ENCODE measurements at places on chromosomes 11 and 22.

- DNase-seq: no peak
Observed at GRCh38 chr22:45493286-45493771, 9.4 kb upstream of the FBLN1 start.

GRCh38 chr11:42253156-42253555 lies 793.7 kb upstream of the LRRC4C start:
- no peak for DNase-seq

- no peak for DNase-seq
Observed at GRCh38 chr22:40021401-40022000, 26.7 kb downstream of the FAM83F start.

- DNase-seq: no peak
Observed at GRCh38 chr11:92596596-92597317, 372.1 kb downstream of the FAT3 start.

DNA sequence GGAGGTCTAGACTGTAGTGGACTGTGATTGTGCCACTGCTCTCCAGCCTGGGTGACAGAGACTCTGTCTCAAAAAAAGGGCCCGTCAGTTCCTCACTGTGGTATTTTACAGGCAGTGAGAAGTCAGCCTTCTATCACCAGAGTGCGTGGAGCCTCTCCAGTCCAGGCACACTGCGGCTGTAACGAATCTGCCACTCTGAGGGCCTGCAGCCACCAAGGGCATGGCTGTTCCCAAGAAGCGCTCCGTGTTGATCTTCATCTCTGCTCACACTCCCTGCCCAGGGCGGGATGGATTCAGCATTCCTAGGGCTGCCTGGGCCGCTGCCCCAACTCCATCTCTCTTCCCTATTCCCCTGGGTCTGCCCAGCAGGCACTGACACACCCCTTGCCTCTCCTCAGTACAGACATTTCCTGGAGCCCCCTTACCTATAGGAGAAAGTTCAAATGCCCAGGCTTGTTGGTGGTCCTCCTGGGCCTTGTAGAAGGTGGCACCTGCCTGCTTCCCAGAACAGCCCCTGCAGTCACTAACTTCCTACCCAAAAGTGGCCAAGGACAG lies 148.4 kb downstream of the CACNA1I start:
- DNase-seq: no peak

GRCh38 chr11:537622-538430 lies 499 bp downstream of the LRRC56 start:
- no peak for DNase-seq

- no peak for DNase-seq
Observed at GRCh38 chr22:45337536-45337935, 27.8 kb downstream of the FAM118A start.

DNA sequence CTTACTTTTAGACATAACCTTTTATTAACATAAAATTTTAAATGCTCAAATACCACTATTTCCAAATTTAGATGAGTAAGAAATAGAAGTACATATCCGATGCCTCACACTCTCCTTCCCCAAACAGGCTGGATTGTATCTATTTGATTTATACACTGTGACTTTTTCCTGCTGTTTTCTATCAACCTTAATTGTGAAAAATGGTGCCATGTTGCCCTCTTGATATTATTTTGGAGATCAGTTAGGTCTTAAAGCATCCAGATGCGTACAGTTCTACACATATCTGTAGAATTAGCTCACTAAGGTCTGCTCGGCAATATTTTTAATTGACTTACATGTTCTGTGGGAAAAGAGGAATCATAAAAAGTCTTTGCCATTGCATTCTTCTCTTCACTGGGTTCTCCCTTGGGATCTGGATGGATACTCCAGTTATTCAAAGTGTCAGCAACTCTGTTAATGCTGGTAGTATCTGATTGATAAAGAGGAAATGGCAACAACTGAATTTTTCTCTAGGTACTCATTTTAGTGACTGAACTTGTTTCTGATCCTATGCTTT lies 27.2 kb downstream of the EIF3M start:
- no peak for DNase-seq

- no peak for DNase-seq
Observed at GRCh38 chr11:110121204-110121603, 28.0 kb downstream of the ZC3H12C start.

DNA sequence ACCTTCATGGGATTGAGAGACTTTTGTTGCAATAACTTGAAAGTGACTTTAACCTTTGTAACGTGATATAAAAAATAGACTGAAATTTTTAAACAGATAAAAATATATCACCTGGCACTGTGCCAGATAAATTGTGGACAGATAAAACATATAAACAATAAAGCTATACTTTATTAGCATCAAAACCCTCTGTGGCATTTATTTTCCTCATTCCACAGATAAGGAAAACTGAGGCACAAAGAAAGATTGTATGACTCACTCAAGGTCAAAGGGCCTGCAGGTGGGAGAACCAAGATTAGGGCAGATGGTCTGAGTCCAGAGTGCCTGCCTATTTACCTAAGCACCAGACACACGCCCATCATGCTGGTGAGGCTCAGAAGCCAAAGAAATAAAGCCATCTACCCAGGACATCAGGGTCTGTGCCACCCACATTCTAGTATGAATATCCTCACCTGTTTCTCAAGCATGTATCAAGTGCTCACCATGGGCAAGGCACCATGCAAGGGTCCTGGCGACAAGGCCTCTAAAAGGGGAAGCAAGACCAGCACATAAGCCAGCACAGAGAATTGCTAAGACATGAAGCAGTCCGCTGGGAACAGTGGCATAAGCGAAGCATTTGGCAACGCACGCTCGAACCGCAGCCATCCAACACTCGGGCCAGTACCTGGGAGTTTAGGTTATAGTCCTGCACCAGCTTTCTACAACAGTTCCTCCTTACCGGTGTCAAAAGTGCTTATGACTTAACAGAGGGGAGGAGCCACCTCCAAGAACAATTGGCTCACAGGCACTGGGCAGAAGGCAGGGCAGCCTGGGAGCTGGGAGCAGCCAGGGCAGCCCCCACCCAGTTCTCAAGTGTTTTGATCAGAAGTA lies 17.6 kb downstream of the MYH9 start:
- DNase-seq: no peak

- DNase-seq: no peak
Observed at GRCh38 chr11:89436071-89436470, 55.1 kb downstream of the NOX4 start.

GRCh38 chr11:83206221-83206620 lies 12.7 kb downstream of the ANKRD42 start:
- DNase-seq: no peak

- peak; percentile 87 for DNase-seq
Observed at GRCh38 chr11:11621573-11622339, at the start of gene GALNT18. Gene GALNT18, minus strand, starts transcription at chr11:11622005.

DNA sequence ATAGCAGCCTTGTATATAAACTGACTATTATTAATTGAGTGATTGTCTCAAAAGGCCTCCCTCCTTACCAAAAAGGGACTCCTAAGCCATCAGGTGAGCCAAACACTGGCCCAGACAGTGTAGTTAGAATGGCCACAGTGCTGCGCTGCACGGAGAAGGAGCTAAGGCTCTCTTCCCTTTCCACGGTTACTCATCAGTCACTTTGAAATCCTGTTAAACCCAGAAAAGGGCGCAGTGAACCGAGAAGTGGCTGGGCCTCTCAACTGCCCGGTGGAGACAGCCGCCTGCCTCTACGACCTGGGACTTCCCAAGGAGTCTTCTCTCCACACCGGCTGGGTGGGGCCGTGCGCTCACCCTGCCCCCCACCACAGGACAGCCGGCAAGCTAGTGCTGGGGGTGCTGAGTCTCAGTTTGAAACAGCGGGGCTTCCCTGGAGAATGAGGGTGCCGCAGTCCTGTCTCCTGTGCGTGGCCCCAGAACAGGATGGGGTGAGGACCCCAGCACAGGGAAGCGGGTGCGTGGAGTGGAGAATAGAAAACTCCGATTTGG lies 1.3 kb downstream of the MYH9 start:
- no peak for DNase-seq

DNA sequence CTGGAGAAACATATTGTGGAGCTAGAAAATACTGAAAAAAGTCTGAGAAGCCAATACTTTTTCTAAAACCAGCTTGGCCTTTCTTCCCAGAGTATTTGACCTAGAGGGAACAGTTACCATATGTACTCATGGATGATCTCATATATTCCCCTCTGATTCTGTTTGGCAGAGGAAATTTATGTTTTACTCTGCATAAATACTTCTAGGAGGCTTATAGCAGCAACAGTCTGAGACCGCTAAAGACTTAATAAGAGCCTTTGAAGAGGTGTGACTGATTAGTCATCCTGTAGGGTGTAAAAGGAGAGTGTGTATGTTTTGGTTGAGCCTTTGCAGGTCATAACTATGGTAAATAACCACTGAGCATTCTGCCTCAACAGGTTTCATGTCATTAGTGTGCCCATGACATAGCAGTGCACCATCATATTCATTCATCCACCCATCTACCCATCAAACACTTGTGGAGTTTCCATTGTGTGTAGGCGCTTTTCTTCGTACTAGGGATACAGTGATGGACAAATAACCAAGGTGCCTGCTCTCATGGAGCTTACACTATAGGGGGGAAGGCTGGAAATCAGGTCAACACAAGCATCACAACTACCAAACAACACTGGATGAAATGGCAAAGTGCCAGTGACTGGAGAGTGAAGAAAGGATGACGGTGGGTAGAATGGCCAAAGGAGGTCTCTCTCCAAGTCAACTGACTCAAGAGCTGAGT lies 44.5 kb downstream of the TRAF6 start:
- DNase-seq: no peak

GRCh38 chr22:40320687-40321086 lies 25.6 kb upstream of the ADSL start:
- no peak for DNase-seq

- DNase-seq: no peak
Observed at GRCh38 chr11:11312738-11313137, 40.3 kb downstream of the CSNK2A3 start.

DNA sequence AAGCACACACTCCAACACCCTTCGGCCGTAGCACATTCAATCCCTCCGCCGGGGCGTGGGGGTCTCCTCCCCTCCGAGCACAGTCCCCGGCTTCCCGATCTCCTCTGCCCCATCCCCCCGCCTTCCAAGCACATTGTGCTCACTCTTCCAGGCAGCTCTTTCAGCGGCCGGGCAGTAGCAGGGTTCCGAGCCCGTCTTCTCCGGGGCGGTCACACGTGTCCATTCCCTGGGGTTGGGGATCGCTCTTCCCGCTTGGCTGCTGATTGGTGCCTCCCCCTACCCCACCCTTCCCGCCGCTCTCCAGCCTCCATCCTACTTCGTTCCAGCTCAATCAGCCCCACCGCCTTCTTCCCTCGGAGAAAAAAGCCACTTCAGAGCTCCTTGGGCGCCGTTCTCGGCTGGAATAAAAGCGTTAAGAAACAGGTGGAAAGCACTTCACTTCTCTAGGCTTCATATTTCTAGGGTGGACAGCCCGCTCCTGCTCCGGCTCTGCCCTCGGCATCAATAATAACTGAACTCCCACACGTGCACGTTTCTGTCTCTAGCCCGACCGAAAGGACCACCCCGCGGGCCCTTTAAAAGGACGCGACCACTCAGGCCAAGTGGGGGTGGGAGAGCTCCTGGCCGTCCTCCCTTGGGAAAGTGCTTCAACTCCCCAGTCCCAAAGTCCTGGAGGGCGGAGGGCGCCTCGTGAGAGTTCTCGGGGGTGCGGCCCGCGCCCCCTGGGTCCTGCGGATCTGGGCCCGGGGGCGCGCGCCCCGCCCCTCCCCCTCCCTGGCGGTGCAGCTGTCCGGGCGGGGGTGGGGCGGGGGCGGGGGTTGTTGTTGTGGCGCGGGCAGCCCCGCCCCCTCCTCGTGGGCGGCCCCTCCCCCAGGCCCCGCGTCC lies 464 bp upstream of the CECR2 start:
- DNase-seq: peak; percentile 60

DNA sequence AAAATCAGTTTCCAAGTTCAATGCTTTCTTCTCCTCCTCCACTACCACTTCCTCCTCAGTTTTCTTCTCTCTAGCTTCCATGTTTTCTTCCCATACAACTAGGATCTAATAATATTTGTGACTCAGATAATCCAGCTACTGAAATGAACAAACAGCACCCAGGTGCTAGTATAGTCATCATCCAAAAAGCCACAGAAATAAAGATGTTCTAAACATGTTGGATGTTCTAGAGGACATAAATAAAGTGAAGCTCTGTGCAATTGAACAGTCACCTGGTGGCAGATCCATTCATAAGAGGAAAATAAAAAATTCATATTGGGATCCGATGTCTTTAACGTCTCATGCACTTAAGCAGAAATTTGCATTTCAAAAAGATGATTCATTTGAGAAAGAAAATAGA lies 142.8 kb downstream of the ENTHD1 start:
- no peak for DNase-seq

- no peak for DNase-seq
Observed at GRCh38 chr11:90124371-90124770, 10.1 kb upstream of the NAALAD2 start.

DNA sequence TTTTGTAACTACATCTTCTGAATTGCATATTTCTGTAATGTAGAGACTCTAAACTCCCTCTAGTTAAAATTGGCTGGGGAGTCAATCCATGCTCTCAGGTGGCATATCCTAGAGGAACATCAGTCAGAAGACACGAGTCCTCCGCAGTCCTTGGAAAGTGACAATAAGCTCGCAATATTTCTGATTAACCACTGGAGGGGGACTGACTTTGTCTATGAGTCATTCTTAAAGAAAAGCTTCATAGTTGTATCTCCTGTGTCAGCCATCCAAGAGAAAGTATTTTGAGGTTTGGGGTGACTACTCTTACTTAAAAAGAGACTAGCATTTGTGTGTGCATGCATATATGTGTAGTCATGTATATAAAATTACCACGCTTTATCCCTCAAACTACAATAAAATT lies 60.2 kb downstream of the SLN start:
- no peak for DNase-seq

- no peak for DNase-seq
Observed at GRCh38 chr22:29231971-29232959, 26.6 kb downstream of the EMID1 start.

- DNase-seq: no peak
Observed at GRCh38 chr11:11416502-11416901, 63.5 kb upstream of the CSNK2A3 start.

DNA sequence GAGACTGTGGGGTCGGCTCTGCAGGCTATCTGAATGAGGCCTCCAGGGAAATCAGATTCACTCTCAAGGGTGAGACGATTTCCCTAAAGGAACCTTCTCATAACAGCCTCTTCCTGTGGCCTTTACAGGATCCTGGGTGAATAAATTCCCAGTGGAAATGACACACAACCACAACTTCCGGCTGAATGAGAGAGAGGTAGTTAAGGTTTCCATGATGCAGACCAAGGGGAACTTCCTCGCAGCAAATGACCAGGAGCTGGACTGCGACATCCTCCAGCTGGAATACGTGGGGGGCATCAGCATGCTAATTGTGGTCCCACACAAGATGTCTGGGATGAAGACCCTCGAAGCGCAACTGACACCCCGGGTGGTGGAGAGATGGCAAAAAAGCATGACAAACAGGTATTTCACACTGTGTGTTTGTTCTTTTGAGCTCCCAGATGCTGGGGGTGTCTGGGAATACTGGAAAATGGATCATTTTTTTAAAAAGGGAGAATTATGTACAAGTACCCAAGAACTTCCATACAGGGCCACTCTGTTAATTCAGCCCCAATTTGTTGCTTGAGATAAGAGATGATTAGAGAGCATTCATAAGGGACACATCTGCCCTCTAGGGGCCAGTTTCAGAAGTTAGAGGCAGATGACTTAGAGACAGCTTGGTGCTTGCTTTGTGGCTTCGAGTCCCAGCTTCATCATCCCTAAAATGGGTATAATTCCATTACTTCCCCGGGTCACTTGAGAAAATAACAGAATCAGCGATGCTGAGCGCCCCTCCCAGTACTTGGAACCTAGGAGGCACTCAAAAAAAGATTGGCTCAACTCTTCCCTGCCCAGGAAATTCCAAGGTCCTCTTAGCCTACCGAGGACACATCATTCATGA lies 10.2 kb downstream of the SERPIND1 start:
- no peak for DNase-seq

All from progenitor cell of endocrine pancreas (in vitro differentiated cells).